NCI-H82 (cell line): ENCODE measurements at places on chromosomes 7 and 10.

- peak; percentile 65 for DNase-seq
Observed at GRCh38 chr7:108570146-108570755, 577 bp downstream of the DNAJB9 start.

GRCh38 chr10:75971402-75972211 is 540.2 kb downstream of the LRMDA start:
- no peak for DNase-seq

GRCh38 chr10:131202990-131203389 is 108.5 kb downstream of the TCERG1L start:
- no peak for DNase-seq

DNA sequence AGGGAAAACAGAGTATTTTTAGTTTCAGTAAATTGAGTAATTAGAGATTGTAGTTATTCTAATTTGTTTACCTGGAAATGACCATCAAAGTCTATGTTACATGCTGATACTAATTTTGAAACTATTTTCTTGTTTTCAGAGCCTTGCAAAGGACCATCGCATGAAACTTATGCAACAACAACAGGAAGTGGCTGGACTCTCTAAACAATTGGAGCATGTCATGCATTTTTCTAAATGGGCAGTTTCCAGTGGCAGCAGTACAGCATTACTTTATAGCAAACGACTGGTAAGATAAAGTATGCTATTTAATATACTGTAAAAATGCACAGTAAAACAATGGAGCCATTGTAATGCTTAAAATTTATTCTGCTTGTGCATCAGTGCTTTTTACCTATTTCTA is 78.5 kb downstream of the TRIM24 start:
- no peak for DNase-seq

DNA sequence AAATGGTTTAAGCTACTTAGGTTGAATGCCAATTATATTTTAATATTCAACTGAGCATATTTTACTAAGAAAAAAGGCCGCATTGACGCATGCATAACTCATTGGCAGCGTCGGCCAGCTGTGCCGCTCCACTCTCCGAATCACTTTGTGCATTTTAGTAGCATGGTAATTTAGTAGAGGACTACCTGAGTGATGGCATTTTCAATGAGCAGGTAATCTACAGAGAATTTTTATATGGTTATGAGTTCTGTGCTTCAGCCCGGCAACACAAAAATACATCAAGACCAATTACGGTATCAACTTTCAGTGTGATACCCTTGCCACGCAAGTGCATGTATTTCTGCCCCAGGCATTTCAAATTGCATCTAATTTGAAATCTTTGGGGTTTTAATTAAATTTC is 247.2 kb downstream of the EBF3 start:
- DNase-seq, result no peak

DNA sequence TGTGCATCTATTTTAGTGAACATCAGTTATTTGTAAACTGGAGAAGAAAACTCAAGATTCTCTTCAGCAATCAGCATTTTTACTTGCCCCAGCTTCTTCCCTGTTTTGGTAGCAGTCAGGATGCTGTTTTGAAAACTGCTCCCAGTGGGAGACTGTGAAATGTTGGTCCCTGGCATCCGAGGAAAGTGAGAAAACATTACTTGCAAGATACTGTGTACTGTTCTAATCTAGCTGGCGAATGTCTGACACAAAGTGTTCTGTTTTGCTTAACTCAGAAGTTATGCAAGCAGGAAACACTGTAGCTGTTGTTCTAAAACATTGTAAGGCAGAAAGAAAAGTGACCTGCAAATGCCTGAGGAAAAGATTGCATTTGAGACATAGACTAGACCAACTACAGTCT is 171.8 kb upstream of the POM121L12 start:
- no peak for DNase-seq

- DNase-seq, result no peak
Observed at GRCh38 chr10:5668429-5668828, 2.0 kb upstream of the ASB13 start.

- no peak for DNase-seq
Observed at GRCh38 chr7:132441935-132442334, 134.3 kb downstream of the PLXNA4 start.

DNA sequence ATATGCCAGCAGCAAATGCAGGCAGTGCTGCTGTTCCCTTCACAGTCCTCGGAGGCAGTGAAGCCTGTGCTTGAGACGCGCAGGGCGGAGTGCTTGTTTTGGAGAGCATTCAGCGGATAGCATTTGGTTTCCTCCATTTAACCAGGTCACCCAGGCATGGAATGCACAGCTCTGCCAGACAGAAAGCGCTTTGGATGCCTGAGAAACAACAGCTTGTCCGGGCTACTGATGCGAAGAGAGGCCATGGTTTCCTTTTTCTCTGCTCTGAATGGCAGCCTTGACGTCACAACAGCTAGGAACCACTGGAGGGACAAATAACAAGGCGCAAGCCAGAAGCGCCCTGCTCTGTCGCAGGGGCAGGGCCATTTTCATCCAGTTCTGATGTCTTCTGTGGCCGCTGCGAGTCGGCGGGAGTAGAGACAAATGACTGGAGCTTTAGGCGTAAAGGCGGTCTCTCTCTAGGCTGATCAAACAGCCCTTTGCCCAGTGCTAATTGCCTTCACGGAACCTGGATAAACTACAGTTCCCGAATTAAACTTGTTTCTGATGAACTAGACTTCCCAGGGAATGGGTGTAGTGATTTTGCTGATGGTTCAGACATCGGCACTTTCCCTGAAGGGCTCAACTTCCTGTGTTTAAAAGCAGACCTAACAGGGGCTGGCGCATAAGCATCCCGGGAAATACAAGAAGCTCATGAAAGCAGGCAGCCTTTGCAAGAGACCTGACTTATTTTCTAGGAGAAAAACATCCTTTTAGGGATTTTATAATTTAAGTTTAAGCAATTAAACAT is 187.6 kb upstream of the KLF14 start:
- DNase-seq, result no peak

- no peak for DNase-seq
Observed at GRCh38 chr7:116354171-116354545, 143.8 kb downstream of the TES start.

DNA sequence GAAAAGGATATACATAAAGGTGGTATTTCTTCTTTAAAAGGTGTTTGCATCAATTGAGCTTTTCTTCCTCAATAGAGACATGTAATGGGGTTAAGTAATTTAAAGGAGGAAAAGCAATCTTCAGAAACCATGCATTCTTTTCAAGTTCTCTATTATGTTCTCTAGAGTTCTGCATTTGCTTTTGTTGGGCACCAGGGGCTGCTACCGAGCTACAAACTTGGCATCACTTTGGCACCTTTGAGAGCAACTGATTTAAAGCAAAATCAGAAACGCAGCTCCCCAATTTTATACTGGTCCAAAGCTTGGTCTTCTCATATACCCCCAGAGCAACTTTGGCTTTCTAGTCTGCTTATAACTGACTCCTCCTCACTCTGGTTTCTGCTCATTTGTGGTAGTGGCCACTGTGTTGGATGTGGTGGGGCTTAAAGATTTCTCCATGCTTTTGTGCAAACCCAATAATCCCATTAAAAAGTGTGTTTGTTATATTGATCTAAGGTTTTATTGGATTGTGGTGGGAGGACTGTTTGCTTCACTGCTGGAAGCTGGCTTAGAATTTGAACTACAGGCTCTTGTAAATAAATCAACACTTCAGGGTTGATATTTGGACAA is 712.1 kb downstream of the PHTF2 start:
- DNase-seq, result peak; percentile 87

DNA sequence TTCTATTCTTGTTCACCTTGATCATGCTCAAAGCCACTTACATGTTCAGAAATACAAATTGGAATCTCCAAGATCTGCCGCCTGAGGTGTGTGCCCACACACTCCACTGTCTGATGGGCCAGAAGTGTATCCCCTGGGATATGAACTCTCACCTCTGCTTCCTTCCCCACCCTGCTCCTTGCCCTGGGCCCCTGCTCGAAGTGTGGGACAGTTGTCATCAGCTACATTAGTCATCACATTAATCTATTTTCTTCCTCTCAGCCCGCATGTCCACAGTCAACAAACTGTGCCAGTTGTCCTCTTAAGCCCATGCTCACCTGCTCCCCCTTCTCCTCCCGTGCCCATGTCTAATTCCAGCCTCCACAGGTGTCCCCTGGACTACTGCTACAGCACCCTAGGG is 154.7 kb downstream of the PTPN20 start:
- no peak for DNase-seq

GRCh38 chr7:17952387-17952786 is 12.1 kb upstream of the SNX13 start:
- DNase-seq, result no peak

- no peak for DNase-seq
Observed at GRCh38 chr7:55191161-55191925, 172.5 kb downstream of the EGFR start.

DNA sequence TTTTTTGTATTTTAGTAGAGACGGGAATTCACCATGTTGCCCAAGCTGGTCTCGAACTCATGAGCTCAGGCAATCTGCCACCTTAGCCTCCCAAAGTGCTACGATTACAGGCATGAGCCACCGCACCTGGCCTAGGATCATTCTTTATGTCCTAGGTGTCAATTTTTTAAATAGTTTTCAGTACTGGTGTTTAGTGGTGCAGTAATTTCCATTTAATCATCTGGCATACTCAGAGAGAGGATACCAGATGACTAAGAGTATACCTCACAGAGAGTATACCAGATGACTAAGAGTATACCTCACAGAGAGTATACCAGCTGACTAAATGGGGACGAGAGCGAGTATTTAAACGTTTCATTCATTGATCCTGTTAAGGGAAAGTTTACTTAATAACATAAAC is 37.3 kb upstream of the TMEM248 start:
- DNase-seq, result no peak

GRCh38 chr7:157825325-157825724 is 488.5 kb downstream of the DNAJB6 start:
- DNase-seq, result no peak

DNA sequence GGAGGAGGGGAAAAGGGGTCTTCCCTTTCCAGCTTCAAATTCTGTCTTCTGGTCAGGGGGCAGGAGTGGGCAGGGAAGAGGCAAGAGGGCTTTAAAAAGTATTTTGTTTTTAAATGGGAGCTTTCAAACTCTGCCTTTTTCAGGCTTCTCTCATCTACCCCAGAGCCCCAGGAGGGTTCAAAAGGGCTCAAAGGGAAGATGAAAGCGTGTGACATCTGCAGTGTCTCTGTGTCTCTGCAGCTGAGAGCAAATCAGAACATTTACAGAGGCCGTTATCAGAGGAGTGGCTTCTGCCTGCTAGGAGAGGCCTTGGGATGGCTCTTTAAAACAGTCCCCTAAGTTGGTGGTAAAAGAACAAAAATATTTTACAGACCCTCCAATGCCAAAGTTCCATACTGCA is 30.3 kb downstream of the TRIM8 start:
- peak; percentile 14 for DNase-seq

GRCh38 chr10:120017733-120018417 is 125.3 kb downstream of the SEC23IP start:
- no peak for DNase-seq

DNA sequence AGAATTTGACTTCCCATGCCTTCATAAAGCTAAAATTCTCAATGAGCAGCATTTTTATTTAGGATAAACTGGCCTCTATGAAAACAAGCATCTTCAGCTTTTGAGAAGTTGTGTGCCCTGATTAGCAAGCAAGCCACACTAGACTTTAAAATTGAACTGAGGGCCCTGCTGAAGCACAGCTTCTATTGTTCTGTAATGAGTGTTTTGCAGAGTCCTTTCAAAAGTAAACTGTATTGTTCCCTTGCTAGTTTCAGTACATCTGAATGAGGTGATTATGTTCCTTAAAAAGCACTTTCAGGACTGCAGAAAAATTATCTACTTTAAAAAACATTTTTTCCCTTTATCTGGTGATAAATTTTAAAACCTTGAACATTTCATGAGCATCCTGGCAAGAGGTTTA is 113.3 kb upstream of the PRPS1L1 start:
- DNase-seq, result no peak

DNA sequence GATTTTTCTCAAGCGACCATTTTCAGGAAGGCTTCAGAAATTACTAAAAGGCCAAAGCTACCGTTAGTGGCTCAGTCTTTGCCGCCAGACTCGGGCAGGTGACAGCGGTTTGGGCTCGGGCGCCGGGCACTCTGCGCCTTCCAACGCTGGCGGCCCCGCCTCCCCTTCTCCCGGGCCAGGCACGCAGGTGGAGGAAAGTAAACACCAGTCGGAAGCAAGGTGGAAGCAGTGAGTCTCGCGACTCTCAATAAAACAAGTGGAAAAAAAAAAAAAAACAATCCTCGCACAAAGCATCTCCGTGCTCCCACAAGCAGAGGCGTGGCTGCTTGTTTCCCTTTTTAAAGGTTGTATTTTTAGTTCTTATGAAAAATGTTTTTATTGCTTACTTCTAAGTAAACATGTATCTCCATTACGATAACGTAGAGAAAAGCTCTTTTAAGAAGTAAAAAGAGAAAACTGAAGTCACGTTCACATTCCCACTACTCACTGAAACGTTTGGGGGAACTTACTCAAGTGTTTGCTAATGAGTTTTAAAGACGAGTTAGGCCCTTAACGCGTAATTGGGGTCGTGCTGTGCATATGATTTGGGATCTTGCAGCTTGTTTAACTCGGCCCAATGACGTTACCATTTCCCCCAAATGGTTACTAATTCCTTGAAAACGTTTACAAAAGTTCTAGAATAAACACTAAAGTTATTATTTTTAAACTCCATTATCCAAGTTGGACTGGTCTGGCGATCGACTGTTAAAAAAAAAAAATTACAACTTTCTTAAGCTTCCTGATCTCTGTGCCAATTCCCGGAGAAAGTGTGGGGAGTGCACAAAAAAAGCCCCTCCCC is 864 bp downstream of the CDCA7L start:
- peak; percentile 46 for DNase-seq

DNA sequence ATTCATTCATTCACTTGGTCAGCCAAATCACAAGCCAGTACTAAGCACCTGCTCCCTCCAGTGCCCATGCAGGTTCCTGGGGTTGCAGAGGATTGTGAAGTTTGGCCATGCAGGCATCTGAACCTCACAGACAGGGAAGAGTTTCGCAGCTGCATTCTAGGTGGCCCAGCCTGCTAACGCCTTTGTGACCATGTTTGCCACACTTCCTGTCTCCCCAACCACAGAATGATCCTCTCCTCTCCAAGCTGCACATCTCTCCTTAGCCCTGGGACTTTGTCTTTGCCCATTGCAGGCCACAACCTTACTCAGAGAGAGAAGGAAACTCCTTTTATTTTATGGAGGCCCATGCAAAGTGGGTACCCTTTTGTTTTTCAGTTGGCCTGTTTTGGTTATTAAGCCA is 31.8 kb downstream of the EPDR1 start:
- DNase-seq, result no peak

- no peak for DNase-seq
Observed at GRCh38 chr7:33248671-33249070, 119.3 kb downstream of the BBS9 start.

DNA sequence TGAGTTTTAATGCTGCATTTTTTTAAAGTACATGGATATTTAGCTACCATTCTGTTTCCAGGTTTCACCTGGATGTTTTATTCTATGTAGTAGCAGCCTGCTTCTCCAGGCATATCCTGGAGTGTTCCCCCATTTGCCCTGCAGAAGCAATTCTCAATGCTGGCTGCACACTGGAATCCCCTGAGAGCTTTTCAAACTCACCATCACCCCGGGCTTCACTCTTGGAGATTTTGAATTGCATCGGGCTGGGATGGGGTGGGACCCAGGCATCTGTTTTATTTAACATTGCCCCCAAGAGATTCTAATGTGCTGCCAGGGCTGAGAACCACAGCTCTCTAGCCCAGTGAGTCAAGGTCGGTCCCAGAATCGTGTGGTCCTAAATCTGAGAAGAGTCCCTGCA is 113.2 kb upstream of the MACROH2A2 start:
- no peak for DNase-seq
